CD4-positive, CD25-positive, alpha-beta regulatory T cell (primary cell): ENCODE measurements at places on chromosomes 5 and 9. TPM values are rescaled to one million over a fixed set of nuclear protein-coding genes. Genes with fewer than 3 reads are reported as not detected.

- no peak for DNase-seq
These were observed 137.3 kb upstream of the KLF9 start for GRCh38 chr9:70551801-70552200.

DNA sequence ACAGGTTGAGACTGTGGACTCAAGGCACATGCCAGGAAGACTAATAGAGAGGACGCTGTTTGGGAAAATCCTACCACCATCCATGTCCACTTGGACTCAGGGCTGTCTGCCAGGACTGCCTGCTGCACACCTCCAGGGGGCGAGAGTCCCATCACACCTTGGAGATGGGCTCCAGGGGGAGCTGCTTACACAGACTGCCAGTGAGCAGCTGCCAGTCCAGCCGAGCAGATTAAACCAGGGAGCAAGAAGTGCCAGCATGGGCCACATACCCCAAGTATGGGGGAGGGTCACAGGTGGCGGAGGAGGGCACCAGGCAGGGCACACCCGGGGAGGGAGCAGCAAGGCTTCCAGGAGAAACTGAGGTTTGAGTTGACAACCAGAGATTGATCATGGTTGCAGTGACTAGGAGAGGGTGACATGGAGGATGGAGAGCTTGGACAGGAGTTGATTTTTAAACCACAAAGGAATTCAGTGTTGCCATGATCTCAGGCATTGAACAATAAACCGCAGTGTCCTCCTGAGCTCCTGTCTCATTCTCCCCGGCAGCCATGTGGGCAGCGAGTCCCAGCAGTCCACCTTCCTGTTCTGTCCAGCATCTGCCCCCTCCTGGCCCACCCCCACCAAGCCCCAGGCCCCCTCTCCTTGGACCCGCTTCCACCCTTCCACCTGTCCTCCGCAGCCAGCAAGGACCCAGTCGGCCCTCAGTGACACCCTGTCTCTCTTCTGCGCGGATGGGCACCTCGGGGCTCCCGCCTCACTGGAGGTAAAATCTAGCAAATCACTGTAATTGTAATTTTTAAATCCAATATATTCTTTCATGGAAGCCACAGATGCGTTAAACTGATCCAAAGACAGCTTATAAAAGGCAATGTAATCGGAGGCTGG, 3.1 kb upstream of the VAV2 start:
- DNase-seq: no peak

DNA sequence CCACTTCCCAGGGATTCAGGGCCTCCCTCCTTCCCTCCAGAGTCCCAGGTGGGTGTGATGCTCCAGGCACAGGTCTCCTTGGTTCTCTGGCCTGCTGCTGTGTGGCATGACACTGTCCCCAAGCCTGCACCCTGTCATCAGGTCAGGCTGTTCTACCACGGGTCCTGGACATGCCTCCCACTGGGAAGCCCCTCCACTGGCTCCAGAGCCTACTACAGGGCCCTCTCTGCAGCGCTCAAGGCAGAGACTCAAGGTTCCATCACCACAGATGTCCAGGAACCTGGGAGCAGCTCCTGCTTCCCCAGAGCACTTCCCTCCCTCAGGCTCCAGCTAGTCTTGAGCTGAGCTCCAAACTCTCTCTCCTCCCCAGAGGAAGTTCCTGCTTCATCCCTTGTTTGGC, 237.3 kb downstream of the PBX3 start:
- DNase-seq: no peak

STKLD1 gene
- 0.86 TPM for total RNA-seq

- DNase-seq: no peak
These were observed 295.7 kb downstream of the EDIL3 start for GRCh38 chr5:84088996-84089395.

DPYSL3 gene
- total RNA-seq: 1.1 TPM

DNA sequence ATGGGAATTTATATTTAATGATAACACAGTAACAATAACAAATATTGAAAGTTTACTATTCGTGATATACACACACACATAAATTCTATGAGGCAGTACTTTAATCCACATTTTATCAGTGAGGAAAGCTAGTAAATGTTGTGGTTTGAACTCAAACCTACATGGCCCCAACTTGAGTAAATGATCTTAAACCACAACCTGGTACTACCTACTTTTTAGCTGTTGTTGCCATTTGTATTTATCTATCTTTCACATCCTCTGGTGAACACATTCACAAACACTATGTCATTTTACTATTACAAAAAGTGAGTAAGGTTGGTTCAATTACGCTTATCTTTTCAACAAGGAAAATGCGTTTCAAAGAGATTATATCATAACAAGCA, 186.1 kb downstream of the SMC2 start:
- no peak for DNase-seq

SLC45A2 gene
- total RNA-seq: not detected

DNA sequence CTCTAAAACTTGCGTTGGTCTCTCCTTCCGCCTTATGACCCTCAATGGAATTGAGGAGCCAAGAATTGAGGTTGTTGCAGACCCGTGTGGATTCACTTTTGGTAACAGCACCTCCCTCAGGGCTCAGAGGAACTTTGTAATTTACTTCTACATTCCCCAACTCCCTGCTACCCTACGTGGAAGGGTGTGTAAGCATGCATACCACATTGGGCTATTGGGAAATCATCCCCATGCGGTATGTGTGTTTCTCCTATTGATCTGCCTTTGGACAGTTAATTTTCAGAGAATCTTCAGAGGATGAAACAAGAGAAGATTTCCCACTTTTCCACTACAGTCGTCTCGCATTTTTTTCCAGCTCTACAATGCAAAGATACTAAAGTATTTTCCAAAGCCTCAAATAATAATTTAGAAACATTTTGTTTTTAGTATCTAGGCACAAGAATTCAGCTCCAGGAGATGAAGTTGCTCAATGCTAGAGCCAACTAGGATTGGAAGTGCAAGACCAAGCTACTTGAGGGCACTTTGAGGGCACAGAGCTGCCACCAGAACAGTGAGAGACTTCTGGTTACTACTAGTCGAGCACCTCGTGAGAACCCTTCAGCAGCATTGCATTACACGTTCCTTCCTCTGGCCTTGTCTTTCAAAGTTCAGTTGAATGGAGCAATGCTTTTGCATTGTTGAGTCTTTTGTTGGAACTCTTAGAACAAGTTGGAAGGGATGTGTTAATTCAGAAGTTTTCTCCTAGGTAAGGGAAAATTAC, 3.4 kb downstream of the C1QTNF3 start:
- DNase-seq: no peak

DNA sequence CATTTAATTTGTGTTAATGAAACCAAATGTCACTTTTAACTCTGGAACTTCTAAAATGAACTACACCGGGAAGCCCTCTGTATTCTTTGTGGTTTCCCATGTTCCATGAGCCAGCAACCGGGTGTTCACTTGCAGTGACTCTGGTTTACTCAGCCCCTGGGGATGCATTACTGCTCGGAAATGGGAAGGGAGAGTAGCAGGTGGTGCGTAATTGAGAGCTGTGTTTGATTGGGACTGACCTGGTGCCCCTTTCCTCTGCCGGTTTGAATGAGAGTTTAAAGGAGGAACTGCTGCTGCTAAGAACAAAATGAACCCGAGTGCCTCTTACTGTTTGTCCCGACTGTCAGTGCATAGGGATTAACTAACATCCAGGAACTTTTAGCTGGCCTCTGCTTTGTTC, 100.1 kb upstream of the DHFR start:
- no peak for DNase-seq
